Activated CD8-positive, alpha-beta memory T cell treated with anti-CD3 and anti-CD28 coated beads for 4 hours (primary cell): ENCODE measurements at places on chromosomes 5 and 9.

GRCh38 chr5:136726506-136726905 is 361.2 kb upstream of the TRPC7 start:
- DNase-seq = no peak

- no peak for DNase-seq
Observed at GRCh38 chr5:150497989-150498317, 10.0 kb upstream of the NDST1 start.

DNA sequence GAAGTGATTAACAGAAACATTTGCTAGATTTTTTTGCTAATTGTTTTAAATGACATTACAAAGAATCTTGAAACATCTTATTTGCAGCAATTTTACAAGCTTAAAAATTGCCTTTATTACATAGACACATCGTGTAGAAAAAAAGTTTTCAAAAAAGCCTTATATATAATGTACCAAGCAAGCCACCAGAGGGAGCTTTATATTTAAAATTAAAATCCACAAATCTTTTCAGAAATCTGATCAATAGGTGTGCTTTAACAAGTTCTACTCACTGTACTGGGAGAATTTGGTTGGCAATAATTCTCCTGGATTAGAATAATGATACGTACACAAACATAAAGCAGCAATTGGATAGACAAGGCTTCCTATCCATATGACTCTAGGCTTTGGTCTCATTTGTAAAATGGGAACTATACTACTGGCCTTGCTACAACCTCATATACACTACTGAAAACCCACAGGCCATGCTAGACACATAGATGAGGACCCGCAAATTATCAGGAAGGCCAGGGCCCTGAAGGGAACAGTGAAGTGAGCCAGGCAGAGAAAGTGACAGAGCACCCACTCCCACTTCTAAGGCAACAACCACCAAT is 4.8 kb downstream of the PSMB7 start:
- DNase-seq = no peak

DNA sequence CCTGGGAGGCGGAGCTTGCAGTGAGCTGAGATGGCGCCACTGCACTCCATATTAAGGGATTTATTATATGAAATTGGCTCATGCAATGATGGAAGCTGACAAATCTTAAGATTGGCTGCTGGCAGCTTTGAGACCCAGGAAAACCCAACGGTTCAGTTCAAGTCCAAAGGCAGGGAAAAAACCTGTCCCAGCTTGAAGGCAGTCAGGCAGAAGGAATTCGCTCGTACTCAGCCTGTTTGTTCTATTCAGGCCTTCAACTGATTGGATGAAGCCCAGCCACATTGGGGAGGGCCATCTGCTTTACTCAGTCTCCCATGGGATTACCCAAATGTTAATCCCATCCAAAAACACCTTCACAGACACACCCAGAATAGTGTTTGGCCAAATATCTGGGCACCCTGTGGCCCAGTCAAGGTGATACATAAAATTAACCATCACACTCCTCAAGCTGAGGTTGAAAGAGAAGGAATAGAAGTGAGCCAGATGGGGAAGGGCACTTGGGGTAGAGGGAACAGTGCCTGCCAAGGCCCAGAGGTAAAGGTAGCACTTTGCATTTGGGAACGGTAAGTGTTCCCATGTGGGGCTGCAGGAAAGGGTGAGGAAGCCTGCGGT is 8.5 kb upstream of the ORM1 start:
- DNase-seq = no peak

DNA sequence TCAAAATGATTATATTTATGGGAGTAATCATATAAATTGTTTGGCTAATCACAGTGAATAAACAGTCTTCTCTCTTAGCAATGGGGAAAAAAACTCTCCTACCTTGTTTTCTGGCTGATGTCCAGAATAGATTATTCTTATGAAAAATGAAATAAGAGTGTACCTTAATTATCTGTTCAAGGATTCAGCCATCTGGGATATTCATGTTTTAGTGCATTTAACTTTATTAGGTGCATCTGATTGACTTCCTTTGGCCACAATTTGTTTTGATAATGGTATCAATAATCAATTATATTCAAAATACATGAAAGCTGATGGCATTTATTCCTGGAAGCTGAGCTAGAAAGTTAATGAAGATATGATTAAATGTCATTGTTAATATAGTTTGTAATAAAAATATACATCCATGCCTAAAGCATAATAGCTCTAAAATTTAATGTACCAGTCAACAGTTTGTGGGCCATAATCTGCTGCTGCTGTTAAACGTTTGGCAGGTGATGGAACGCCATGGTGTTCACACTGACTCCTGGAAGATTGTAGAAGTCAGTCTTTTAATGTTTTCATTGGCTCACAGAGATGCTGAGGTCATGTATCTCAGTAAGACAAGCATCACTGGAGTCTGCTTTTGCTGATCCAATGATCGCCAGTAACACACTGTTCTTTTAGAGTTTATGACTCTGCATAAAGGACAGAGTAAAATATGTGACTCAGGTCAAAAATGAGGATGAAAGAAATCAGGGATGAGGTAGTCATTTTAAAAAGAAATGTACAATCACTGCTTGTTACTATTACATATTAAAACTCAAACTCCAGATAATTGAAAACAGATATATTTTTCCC is 105.8 kb downstream of the ISL1 start:
- DNase-seq = no peak

DNA sequence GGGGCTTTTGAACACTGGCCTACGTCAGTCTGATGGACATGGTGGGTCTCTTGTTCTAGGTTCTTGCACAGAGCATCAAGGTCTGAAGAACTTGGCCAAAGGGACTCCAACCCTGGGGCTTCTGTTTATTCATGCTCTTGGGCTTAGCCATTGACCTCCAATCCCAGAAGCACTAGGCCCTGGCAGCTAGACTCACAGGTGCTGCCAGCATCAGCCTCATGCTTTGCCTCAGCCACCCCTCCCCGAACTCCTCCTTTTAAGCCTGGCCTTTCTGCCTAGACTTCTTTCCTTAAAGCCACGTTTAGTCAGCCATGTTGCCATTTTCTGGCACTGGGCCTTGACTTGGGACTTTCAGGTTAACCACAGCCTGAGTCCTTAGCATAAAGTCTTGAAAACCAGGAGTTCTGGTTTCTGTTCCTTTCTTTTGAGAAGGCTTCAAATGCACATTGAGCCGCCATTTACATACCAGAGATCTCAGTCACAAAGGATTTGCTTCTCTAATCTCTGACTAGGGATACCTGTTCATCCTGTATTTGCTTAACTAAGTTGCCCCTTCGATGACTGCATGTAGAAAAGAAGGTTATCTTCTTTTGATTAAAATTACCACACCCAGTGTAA is 54.7 kb downstream of the ANGPTL2 start:
- DNase-seq = no peak

- DNase-seq = no peak
Observed at GRCh38 chr5:156356238-156356637, 29.3 kb downstream of the SGCD start.

- DNase-seq = no peak
Observed at GRCh38 chr5:41346609-41347008, 133.3 kb upstream of the C6 start.

GRCh38 chr5:169011009-169011408 is 289.9 kb downstream of the SLIT3 start:
- no peak for DNase-seq

GRCh38 chr5:132953710-132954109 is 9.7 kb downstream of the AFF4 start:
- DNase-seq = no peak
